ENCODE measurements at places on chromosomes 7 and 10. TPM values are rescaled to one million over a fixed set of nuclear protein-coding genes. Genes with fewer than 3 reads are reported as not detected.

DNA sequence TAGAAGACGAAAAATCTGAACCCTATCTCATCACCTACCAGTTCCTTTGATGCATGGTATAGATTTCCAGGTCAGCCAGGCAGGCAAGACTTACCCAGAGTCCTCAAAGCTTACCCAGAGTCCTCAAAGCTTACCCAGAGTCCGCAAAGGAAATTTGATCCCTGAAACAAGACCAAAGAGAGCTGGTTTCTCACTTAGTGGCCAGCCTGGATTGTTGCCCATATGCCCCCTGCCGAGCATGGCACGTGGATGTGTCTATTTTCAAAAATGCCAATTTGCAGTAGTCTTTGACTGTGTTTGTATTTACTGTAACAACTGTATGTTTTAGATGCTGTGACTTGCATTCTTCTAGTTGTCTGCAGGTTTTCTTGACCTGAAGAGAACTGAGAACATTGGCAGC, 120.2 kb upstream of the STARD3NL start:
- H3K4me1 ChIP-seq, result no peaks in the 10 kb centered on the region
- no peak overlapping the region for H3K27ac ChIP-seq
- H3K36me3 ChIP-seq, result no peaks in the 10 kb centered on the region
- H3K4me3 ChIP-seq, result no peak overlapping the region
- peaks cover 4% of the 10 kb centered on the region for H3K27me3 ChIP-seq
- no peak for DNase-seq

DNA sequence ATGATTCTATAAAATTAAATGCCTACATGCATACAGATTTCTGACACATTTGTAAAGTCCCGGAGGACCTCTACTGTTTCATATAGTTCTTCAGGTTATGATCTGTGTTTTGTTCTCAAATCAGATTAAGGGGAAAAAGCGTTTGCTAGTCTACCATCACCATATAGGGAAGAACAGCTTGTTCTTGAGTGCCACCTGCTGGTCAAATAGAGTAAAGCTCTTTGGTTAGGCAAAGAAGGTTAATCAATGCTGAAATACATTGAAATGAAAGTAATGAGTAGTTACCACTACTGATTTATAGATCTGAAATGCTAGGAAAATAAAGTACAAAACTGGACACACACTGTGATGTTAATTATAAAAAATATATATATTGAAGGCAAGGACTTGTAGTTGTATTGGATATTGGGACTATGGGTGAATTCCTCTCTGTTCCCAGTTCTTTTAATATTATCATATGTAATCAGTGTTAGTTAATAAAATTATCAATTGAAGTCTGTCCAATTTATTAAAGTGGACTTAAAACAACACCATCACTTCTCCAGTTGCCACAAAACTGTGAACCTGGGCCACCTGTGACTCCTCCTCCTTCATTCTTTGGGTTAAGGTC, 72.6 kb upstream of the PDLIM1 start:
- peak; percentile 68 for DNase-seq
- no peaks in the 10 kb centered on the region for H3K36me3 ChIP-seq
- no peak overlapping the region for H3K27ac ChIP-seq
- H3K27me3 ChIP-seq, result peaks cover 7% of the 10 kb centered on the region
- no peaks in the 10 kb centered on the region for H3K4me1 ChIP-seq

DNA sequence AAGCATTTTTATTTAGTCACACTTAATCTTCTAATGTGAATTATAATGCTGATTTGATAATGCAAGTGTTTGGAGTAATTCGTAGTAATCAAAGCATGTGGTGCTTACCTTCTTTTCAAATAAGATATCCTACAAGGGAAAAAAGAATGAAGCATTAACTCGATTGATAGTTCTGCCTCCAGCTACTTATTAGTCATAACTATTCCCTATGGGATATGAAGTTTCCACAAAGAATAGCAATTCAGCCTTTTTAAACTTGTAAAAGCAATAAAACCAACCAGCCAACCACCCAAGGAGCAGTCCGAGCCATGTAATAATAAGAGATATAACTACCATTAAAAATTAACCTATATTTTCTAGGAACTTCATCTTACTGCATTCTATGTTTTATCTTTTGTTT, 11.6 kb downstream of the COL28A1 start:
- H3K36me3 ChIP-seq, result no peaks in the 10 kb centered on the region
- no peaks in the 10 kb centered on the region for H3K27me3 ChIP-seq
- H3K4me1 ChIP-seq, result no peaks in the 10 kb centered on the region
- DNase-seq, result no peak
- H3K4me3 ChIP-seq, result no peak overlapping the region

DNA sequence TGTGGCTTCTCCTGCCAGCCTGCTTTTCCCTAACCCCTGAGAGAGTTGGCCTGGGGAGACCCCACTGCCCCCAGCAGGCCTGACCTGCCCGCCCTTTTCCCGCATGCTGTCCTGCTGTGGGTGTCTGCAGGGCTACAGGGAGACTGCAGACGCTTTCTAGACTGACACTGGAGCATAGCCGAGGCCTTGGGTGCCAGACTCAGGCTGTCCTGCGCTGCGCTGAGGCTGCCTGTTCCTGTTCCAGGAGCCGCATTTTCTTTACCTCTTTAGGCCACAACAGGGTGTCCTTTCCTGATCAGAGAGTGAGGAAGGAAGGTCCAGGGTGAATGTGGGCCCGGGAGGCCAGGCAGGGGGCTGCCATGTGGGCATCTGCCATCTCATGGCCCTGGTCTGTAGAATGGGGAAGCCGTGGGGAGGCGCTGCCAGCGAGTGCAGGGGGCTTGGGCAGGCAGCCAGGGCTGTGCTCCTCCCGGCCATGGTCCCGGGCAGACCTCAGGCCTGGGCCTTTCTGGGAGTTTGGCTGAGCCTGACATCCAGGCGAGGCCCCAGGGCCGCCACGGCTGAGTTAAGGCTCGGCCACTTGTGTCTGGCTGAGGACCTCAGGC, 3.6 kb downstream of the PWWP2B start:
- H3K4me1 ChIP-seq, result peaks cover 12% of the 10 kb centered on the region
- H3K36me3 ChIP-seq, result peaks cover 2% of the 10 kb centered on the region
- H3K27ac ChIP-seq, result no peak overlapping the region
- H3K4me3 ChIP-seq, result no peak overlapping the region

- DNase-seq, result no peak
- H3K4me3 ChIP-seq, result no peak overlapping the region
- H3K27me3 ChIP-seq, result no peaks in the 10 kb centered on the region
- no peak overlapping the region for H3K27ac ChIP-seq
- peaks cover 8% of the 10 kb centered on the region for H3K36me3 ChIP-seq
Measured at GRCh38 chr10:5818894-5819293, 5.7 kb upstream of the GDI2 start.

GRCh38 chr10:32376771-32377170, 29.8 kb upstream of the EPC1 start:
- H3K27ac ChIP-seq, result peak overlapping the region; percentile 88
- no peaks in the 10 kb centered on the region for H3K27me3 ChIP-seq
- peaks cover 29% of the 10 kb centered on the region for H3K4me1 ChIP-seq
- H3K36me3 ChIP-seq, result peaks cover 2% of the 10 kb centered on the region
- no peak for DNase-seq

DNA sequence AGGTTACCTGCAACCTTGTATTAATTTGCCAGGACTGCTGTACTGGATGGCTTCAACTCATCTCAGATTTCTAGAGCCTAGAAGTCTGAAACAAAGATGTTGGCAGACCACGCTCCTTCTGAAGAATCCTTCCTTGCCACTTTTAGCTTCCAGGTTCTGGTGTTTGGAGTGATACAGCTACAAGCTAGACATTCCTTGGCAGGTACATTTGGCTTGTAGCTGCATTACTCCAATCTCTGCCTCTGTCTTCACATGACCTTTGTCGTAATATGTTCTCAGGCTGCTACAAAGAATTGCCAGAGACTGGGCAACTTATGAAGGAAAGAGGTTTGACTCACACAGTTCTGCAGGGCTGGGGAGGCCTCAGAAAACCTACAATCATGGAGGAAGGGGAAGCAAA, 146.3 kb downstream of the GALNT17 start:
- no peak overlapping the region for H3K27ac ChIP-seq
- DNase-seq, result no peak
- H3K4me1 ChIP-seq, result no peaks in the 10 kb centered on the region

DNA sequence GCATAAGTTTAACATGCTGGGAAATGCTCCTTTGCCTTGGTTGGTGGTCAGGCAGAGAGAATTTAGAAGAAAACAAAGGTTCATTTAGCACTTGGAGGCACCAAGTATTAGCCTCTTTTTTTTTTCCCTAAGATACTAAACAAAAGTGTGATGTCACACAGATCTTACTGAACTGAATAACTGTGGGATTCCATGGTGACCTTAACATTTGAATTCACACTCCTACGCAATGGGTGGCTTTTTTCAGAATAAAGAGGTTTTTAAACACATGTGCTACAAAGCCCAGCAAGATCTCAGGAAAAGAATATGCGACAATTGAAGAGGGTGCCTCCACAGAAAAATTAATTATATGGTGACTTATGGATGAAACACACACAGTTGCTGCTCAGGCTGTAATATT, 133.4 kb upstream of the ABCB5 start:
- no peak overlapping the region for H3K4me3 ChIP-seq
- H3K27ac ChIP-seq, result no peak overlapping the region
- H3K36me3 ChIP-seq, result no peaks in the 10 kb centered on the region
- peaks cover 3% of the 10 kb centered on the region for H3K27me3 ChIP-seq
- DNase-seq, result no peak

- no peaks in the 10 kb centered on the region for H3K36me3 ChIP-seq
- no peak overlapping the region for H3K4me3 ChIP-seq
- no peaks in the 10 kb centered on the region for H3K27me3 ChIP-seq
- no peak overlapping the region for H3K27ac ChIP-seq
Measured at GRCh38 chr10:43923328-43923727, 274.6 kb upstream of the ZNF32 start.

DNA sequence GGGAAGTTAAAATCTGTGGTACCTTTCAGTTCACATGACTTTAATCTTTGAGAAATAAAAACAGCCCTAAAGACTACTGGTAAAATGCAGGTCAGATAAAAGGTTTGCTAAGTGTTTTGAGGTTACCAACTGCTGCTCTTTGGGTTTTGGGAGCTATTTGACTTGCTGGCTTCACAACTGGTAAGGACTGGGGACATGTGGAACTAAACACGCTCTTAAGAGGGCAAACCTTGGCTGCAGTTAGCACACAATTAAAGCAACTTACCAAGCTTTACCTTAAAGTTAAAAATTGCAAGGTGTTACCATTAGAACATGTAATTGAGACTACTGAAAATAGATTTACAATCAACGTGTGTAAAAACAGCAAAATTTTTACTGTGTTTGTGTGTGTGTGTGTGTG, 220.2 kb downstream of the PHF14 start:
- DNase-seq, result no peak
- peaks cover 10% of the 10 kb centered on the region for H3K4me1 ChIP-seq
- no peaks in the 10 kb centered on the region for H3K36me3 ChIP-seq
- no peak overlapping the region for H3K27ac ChIP-seq

GRCh38 chr7:105756367-105756766, 120.0 kb downstream of the ATXN7L1 start:
- H3K27me3 ChIP-seq, result no peaks in the 10 kb centered on the region
- no peaks in the 10 kb centered on the region for H3K36me3 ChIP-seq
- peaks cover 21% of the 10 kb centered on the region for H3K4me1 ChIP-seq
- H3K4me3 ChIP-seq, result no peak overlapping the region

DNA sequence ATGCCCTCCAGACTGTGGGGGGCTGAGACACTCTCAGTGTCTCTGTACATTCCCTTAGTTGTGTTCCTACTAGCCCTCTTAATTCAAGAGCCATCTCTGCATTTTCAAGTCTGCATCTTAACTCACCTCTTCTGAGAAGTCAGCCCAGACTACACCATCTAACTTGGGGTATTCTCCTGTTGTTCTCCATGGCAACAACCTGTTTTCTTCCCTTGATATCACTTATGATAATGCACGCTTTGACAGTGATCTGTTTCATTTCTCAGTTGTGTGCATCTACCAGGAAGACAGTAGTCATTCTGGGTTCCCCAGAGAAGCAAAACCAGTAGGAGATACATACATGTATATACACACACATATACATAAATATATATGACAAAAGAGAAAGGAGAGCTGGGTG, 707.3 kb upstream of the IGFBP3 start:
- DNase-seq, result no peak
- H3K27me3 ChIP-seq, result no peaks in the 10 kb centered on the region
- no peaks in the 10 kb centered on the region for H3K4me1 ChIP-seq
- no peak overlapping the region for H3K27ac ChIP-seq
- no peaks in the 10 kb centered on the region for H3K36me3 ChIP-seq

GRCh38 chr7:150448789-150449147, 1.7 kb upstream of the GIMAP8 start:
- peak overlapping the region; percentile 99 for H3K27ac ChIP-seq
- H3K4me3 ChIP-seq, result peak overlapping the region; percentile 98
- peaks cover 42% of the 10 kb centered on the region for H3K4me1 ChIP-seq
- DNase-seq, result peak; percentile 95
- H3K27me3 ChIP-seq, result no peaks in the 10 kb centered on the region

Gene ZNF117
- total RNA-seq, result 1.8 TPM

Gene SPDYE2
- not detected for total RNA-seq

Gene FOXP2
- not detected for total RNA-seq

Gene TMEM213
- not detected for total RNA-seq

Gene PRPS1L1
- total RNA-seq, result not detected

Gene TRPV5
- total RNA-seq, result not detected

Gene EPO
- not detected for total RNA-seq

Measured in activated naive CD4-positive, alpha-beta T cell treated with anti-CD3 and anti-CD28 coated beads for 36 hours (primary cell).